T-helper 2 cell (primary cell): ENCODE measurements at places on chromosomes 5 and 9.

GRCh38 chr5:122951658-122952057 lies 84.9 kb downstream of the PPIC start:
- no peak for DNase-seq

GRCh38 chr9:93468763-93469456 lies 15.5 kb upstream of the FAM120AOS start:
- no peak for DNase-seq

DNA sequence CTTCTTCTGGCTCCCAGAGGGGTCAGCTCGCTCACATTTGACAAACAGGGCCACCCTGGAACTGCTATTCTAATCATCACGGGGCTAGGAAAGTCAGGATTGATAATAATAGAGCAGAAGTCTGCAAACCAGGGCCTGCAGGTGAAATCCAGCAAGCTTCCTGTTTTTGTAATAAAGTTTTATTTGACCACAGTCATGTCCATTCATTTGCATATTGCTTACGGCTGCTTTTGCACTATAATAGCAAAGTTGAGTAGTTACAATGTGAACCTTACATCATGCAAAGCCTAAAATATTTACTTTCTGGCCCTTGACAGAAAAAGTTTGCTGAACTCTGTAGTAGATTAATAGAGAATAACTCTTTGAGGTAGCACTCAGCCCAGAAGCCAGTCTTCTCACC lies 63.2 kb upstream of the CTXN3 start:
- no peak for DNase-seq

GRCh38 chr5:79802406-79802805 lies 112.8 kb downstream of the CMYA5 start:
- no peak for DNase-seq
